ENCODE measurements at places on chromosomes 4 and X.
A peak's percentile ranks its signal among the peaks of the same experiment; 100 is the strongest.

- no peak for DNase-seq
Measured at GRCh38 chr4:53441564-53441963, 64.1 kb downstream of the FIP1L1 start.

- no peak for DNase-seq
Measured at GRCh38 chrX:79506001-79506400, 138.9 kb upstream of the ITM2A start.

DNA sequence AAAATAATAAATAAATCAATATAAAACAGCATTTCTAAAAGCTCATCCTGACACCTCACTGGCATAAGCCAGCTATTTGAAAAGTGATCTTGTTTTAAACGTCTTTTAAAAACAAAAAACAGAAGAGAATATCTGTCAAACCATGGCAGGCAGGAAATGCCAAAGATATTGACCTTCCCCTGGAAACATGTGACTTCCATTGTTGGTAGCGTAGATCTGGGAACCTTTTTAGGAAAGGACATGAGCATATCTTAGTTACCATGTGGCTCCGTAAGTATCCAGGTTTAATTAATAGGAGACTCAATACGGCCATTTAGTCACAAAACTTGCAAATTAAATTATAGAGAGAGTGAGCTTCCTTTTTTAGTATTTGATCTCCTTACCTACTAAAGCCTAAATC, 83.0 kb upstream of the KLHL4 start:
- DNase-seq = no peak

- DNase-seq = no peak
Measured at GRCh38 chr4:85358831-85359230, 116.1 kb upstream of the ARHGAP24 start.

- no peak for DNase-seq
Measured at GRCh38 chr4:82614838-82615449, 53.2 kb upstream of the TMEM150C start.

- DNase-seq = no peak
Measured at GRCh38 chr4:107823870-107824349, 822 bp upstream of the SGMS2 start.

DNA sequence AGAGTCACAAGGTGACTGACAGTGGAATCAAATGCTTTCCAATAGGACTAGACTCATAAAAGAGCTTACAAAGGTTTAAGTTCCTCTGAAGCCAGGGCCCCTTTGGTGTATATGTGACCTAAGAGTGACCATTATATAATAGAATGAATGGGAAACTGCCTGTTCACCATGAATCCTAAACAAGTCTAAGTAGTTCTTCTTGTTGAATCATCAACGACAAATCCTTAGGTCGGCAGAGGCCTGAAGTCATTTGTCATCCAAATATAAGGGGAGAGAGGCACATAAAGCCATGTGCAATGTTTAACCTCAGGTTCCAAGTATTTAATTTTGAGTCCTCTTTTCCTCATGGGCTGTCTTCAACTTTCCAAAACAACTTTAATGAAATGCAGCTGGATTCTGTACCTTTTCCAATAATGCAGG, 122.4 kb downstream of the RASL11B start:
- no peak for DNase-seq

- DNase-seq = no peak
Measured at GRCh38 chr4:147195386-147195785, 249.7 kb upstream of the TTC29 start.

GRCh38 chr4:184417802-184418511, 56.4 kb downstream of the IRF2 start:
- peak; percentile 3 for DNase-seq

DNA sequence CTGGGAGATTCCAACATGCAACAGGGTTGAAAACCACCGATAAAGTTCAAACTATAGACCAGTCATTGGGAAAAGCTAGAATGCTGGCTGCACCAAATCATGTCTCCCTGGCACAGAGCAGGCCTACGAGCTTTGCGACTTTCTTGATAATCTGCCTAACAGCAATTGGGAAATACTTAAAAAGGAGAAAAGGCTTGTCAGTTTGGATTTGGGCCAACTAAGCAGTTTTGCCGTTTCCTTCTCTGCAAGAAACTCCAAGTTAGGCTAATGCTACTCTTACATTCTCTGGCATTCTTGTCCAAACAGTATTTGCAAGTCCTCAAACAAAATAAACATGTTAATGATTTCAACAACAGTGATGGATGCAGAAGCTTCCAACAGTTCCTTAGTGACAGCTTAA, 87.9 kb downstream of the PDK3 start:
- no peak for DNase-seq

- no peak for DNase-seq
Measured at GRCh38 chr4:182111586-182111985, 131.6 kb upstream of the TENM3 start.

- DNase-seq = no peak
Measured at GRCh38 chr4:30973993-30974392, 253.8 kb downstream of the PCDH7 start.

DNA sequence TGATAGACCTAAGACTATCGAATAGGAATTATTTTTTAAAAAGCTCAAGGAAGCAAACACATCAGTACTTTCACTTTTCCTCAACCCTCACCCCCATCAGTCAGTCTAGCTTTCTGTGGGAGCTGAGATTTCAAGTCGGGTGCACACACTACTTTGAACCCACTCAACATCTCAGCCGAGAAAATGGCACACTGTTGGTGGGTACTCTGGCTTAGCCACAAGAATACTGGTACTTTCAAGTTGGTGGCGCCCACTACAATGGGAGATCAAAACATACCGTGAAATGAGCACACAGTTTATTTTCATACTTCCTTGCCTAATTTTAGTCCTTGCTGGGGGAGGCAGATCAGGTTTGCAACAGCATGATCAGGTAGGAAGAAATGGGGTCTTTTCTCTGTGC, 10.2 kb downstream of the CD40LG start:
- DNase-seq = no peak

- no peak for DNase-seq
Measured at GRCh38 chr4:1666391-1666790, 17.7 kb downstream of the FAM53A start.

DNA sequence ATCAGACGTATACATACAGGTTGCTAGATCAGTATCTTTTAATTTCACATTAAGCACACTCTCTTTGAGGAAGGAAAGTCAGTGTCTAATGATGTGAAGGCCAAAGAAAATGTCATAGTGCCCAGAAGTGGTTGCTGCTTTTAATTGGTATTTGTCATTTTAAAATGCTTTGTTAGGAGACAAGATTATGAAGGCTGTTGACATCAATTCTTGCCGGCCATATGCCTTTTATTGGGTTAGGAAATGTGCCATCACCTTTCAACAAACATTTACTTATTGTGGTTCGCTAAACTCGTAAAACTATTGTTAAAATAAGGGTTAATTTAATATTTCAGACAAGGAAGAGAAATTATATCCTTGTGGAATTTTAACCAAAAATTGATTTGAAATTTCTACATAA, 32.2 kb downstream of the NFKB1 start:
- DNase-seq = no peak

DNA sequence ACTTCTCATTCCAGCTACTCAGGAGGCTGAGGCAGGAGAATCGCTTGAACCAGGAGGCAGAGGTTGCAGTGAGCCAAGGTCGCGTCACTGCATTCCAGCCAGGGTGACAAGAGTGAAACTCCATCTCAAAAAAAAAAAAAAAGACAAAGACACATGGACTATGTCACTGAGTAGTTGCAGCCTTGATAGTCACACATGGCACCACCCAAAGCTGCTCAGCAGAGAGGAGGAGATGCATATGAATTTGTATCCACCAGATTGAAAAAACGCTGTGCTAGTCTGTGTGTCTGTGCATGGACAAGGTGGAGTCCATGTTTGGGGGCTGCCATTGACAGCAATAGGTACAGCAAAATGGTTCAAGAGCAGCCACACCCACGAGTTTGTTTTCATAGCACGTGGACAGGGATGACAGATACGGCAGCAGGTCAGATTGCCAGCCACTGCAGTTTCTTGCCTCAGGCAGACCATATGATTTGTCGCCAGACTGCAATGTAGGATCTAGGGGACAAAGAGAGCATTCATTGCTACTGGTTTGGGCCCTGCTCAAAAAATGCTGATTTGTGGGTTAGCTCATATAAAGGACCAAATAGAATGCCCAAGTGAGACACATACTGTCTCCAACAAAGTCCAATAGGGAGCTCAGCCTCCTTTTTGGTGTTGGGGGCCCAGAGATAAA, 89.9 kb downstream of the CEP135 start:
- DNase-seq = no peak

GRCh38 chr4:15031993-15032675, 29.9 kb downstream of the CPEB2 start:
- DNase-seq = no peak

GRCh38 chrX:32495855-32496254, 715.5 kb downstream of the DMD start:
- no peak for DNase-seq

DNA sequence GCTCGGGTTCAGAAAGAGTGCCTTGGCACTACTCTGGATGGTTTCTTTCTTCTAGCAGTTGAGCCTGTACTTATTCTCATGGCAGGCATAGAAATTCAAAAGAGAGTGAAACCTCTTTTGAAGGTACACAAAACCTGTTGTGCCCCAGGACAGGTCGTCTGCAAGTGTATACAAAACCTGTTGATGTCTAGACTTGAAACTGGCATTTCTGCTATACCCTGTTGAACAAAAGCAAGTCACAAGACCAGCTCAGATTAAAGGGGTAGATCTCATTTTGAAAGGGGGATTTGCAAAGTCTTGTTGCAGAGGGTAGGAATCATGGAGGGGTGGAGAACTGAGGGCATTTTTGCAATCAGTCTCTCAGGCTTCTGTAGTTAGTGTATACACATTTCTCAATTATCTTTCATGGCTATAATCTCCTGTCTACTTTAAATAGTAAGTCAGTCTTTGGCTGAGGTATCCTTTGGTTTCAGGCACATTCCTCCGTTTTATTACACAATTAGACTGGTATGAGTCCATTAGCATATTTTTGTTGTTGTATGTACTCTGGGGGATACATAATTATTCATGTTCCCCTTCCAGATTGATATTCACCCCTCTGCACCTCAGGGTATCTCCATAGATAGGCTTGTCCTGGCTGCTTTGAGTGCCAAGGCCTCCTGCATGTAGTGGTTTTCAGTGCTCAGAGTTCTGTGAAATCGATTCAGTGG, 251.4 kb downstream of the DTHD1 start:
- DNase-seq = no peak

GRCh38 chrX:120617996-120618630, 11.7 kb downstream of the C1GALT1C1 start:
- DNase-seq = no peak

- no peak for DNase-seq
Measured at GRCh38 chr4:147610686-147611085, 6.5 kb upstream of the TMEM184C start.

DNA sequence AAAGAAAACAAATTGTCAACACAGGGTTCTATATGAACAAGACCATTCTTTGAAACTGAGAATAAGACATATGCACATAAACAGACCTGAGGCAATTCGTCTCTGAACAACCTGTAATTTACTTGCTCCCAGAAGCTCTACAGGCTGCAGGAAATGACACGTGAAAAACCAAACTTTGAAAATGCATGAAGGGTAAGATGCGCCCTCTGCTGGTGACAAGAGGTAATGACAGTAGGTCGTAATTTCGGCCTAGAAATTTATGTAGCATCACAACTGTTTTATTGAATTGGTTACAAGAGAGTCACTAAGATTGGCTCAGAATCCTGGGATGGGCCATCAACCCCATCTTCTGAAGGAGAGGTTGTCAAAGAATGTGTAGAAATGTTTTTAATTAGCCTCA, 276.5 kb downstream of the PPP4R3C start:
- no peak for DNase-seq

DNA sequence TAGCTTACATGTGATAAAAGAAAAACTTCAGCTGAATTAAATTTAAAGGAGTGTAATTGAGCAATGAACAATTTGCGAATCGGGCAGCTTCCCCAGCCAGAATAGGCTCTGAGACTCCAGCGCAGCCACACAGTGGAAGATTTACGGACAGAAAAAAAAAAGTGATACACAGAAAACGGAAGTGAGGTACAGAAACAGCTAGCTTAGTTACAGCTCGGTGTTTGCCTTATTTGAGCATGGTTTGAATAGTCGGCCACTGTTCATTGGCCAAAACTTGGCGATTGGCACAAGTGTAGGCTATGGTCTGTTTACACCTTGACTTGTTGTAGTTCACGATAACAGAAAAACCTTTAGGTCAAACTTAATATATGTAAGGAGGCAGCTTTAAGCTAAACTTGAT, 16.7 kb upstream of the SUPT20HL1 start:
- DNase-seq = no peak

DNA sequence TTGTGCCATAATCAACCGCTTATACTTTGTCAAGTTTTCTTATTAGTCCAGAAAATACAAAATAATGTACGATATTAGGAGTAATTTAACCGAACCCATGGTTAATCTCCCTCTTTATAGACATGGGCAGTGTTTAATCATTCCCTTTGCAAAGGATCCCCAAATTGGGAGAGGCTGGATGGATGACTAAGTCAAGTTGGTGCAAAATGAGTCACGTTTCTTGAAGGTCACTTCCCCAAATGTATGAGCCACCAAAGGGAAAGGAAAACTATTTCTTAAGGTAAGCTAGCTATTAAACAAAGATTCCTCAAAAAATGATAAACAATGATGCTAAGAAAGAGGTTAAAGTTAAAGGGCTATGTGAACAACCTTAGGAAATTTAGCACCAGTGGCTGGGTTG, 17.5 kb downstream of the MAML3 start:
- no peak for DNase-seq

- DNase-seq = no peak
Measured at GRCh38 chrX:25968920-25969319, 169.2 kb upstream of the MAGEB18 start.

DNA sequence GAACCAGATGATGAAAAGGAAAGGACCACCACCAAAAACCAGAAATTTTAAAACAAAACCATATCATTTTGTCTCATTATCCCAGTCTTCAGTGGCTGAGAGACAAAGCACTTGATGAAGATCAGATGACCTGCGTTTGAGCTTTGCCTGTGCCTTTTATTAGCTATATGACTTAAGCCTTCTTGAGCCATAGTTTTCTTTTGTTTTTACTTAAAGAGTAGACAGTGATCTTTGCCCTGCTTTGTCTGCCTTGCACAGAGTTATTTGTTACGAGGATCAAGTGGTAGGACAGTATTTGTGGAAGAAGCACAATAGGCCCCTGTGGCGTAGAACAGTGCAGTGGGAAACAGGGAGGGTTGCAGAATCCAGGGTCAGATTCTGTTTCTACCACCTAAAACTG, 89.9 kb downstream of the SLC10A6 start:
- DNase-seq = no peak

- DNase-seq = no peak
Measured at GRCh38 chr4:3699678-3700077, 66.5 kb upstream of the ADRA2C start.

- DNase-seq = no peak
Measured at GRCh38 chr4:169070071-169070894, 60.2 kb upstream of the CBR4 start.

GRCh38 chrX:2500091-2500802, 529 bp downstream of the DHRSX start:
- DNase-seq = peak; percentile 13

GRCh38 chr4:139808381-139808807, 142.8 kb downstream of the MGST2 start:
- DNase-seq = no peak

DNA sequence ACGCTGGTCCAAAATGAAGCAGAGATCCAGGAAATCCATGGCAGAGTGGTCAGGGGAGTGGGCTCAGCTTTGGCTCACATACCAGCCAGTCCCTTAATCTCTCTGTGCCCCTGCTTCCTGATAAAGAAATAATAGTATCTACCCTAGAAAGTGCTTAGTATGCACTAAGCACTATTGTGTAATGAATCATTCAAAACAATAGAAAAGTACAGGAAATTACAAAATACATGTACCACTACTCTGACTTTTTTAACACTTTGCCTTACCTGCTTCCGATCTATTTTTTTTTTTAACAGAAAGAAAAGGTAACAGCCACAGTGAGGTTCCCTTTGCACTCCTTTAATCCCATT, 49.9 kb downstream of the TBC1D9 start:
- no peak for DNase-seq
